ENCODE measurements at places on chromosomes 7 and 10.

GRCh38 chr10:128437786-128438345 is 311.6 kb upstream of the MKI67 start:
- no peak for DNase-seq

GRCh38 chr10:110774069-110775019 is 97.4 kb upstream of the PDCD4 start:
- no peak for DNase-seq

- DNase-seq, result no peak
Observed at GRCh38 chr10:13165177-13165576, 3.8 kb downstream of the MCM10 start.

GRCh38 chr7:71637578-71637977 is 505.6 kb downstream of the GALNT17 start:
- DNase-seq, result no peak

DNA sequence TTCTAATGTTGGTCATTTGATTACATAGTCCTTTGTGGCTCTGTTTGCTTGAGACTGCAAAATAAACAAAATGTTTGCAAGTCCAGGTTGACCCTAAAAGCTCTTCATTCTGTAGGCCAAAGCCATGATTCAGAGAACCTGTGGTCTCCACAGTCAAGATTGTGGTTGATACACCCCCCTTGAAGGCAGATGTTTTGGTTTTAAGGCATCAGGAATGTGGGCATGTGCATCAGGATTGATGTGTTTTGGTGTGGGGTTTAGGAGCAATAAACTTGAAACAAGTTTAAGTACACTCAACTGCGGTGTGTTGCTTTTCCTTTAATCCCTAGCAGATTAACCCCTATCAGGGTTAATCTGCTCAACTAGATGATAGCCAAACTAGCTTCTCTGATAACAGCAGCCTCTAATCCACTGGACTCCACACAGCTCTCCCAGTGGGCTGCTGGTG is 379.1 kb upstream of the GALNT17 start:
- DNase-seq, result no peak

GRCh38 chr10:31578951-31579350 is 259.9 kb downstream of the ZEB1 start:
- DNase-seq, result no peak

DNA sequence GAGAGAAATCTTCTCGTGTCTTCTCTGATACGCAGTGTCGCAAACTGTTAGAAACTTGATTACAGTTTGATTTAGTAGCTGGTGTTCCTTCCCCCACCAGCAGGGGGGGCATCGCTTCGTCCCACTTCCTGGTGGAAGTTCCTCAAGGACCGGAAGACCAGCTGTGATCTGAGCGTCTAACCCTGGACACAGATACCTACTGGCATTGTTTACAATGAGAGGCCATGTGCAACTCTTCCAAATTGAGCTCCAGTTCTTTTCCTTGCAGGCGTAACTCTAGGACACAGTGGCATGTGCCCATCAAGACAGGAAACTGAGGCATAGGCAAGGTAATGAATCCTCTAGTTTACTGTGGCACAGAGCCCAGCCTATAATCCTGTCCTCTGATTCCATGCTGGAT is 219.0 kb downstream of the CCDC3 start:
- no peak for DNase-seq

- DNase-seq, result no peak
Observed at GRCh38 chr10:83343676-83344075, 795.6 kb upstream of the GHITM start.

DNA sequence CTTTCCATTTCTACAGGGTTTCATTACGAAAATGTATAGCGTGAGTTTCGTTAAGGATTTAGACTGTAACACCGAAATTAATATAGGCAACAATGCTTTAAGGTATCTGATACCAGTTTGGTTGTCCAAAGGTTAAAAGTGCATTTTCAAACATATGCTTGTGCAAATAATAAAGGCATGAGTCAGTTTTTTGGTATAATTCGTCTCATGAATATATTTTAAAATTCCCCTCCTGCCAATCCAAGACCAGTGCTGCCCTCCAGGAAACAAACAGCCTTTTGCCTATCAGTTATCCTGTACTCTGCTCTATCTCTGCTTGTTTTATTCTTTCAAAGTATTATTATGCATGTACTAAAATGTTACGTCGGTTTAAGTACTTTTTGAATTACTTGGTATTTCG is 2.0 kb downstream of the LCOR start:
- DNase-seq, result no peak

- no peak for DNase-seq
Observed at GRCh38 chr10:102691285-102692066, 22.7 kb downstream of the ARL3 start.

DNA sequence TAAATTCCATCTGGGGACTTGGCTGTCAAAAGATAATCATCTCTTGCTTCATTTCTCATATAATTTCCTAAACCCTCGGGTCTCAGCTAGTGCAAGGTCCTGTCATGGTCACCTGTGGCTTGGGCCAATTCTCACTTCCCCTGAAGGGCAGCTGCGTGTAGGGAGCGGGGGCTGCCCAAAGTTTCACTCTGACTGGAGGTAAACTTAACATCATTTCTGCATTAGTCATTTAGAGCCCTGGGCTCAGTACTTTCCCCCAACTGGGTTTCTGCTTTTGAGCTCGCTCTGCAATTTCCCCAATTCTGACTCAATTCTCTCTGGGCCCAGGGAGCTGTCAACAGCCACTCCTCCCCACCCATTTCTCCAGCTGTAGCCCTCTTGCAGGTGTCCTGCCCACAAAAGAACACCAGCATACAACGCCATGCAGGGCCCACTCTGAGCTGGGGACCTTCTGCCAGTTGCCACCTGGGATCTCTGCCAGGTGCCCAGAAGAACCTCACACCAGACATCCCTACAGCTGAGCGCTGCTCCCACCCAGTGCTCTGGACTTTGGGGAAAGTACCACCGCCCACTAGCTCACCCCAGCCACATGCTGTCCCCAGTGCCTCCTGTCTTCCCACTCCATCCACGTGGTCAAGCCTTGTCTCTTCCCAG is 37.9 kb downstream of the VOPP1 start:
- no peak for DNase-seq

DNA sequence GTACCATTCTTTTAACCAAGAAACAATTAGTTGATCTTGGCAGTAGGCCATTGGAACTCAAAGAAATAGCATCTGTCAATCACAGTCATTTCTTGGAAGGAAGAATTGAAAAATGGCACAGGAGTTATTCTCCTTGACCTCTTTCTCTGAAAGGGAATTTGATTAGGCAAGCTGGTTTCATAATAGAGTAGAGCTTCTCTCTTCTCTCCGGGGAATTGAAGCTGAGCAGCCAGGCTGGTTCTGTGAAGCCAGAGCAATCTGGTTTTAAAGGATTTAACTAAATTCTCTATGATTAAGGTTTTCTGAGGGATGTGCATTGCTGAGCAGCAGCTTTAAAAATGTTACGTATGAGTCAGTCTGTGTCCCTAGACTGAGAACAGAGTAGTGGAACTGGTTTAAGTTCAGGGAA is 70.2 kb downstream of the AHCYL2 start:
- DNase-seq, result no peak

DNA sequence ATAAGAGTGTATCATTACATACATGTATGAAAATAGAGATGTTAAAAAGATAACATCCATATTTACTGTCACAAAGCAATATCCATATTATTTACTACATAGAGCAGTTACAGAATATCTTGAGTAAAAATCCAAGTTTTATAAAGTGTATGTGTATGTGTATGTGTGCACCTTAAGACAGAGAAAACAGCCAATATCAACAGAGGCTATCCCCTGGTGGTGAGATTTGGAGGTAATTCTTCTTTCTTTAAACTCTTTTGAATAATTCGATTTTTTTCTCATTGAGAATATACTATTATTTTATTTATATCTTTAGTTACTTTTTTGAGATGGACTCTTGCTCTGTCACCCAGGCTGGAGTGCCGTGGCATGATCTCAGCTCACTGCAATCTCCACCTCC is 18.4 kb downstream of the TRDMT1 start:
- DNase-seq, result no peak

GRCh38 chr7:80047856-80048459 is 86.7 kb upstream of the GNAI1 start:
- DNase-seq, result no peak

DNA sequence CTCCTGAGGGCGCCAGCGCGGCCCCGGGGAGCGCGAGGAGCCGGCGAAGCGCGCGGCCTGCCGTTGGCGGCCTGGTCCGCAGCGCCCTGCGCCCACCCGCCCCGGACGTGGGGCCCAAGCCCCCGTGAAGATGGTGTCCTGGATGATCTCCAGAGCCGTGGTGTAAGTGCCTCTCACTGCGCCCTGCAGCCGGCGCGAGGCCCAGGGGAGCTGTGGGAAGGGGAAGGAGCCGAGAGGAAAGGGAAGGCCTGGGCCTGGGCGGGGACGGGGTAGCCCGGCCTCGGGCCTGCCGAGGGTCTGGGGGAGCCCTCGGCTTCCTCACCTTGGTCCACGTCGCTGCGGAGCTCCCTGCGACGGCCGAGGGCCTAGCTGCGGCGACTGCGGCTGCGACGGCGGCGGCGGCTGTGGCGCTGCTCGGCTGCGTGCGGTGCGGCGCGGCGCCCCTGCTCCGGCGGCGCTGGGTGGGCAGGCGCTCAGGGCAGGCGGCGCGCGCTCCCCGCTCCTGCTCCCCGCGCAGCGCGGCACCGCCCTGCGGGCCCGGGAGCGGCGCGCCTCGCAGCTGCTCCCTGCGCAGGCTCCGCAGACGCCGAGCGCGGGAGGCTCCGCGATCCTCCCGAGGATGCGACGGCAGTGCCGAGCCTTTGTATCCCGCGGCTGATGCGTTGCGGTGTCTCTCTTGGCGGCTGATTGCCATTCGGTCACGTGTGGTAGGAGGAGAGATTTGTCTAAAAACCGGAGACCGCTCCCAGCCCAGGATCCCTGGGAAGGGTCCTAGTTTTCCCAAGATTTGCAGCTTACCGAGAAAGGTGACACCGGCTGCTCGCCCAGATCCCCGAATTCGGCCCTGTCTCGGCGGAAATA is 445 bp downstream of the REEP3 start:
- DNase-seq, result peak; percentile 76

GRCh38 chr7:122291189-122291588 is 13.4 kb downstream of the FEZF1 start:
- DNase-seq, result no peak

DNA sequence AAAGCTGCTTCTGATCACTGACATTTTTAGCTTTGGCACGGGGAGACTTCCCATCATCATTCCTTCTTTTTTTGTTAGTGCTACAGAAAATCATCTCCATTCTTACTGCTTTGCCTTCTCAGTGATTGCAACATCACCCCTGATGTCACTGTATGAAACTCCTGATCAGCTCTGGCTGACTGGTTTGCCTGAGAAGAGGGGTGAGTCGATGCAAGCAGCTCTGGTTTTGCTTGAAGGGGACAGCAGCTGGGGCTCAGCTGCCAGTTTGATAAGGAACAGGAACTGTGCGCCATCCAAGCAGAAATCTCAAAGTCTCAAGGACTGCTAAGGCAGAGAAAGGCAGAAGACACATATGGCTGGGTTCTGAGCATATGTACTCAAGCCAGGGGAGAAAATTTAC is 808.5 kb upstream of the CELF2 start:
- DNase-seq, result peak; percentile 82

GRCh38 chr10:44913350-44914081 is 2.4 kb downstream of the TMEM72 start:
- DNase-seq, result no peak

DNA sequence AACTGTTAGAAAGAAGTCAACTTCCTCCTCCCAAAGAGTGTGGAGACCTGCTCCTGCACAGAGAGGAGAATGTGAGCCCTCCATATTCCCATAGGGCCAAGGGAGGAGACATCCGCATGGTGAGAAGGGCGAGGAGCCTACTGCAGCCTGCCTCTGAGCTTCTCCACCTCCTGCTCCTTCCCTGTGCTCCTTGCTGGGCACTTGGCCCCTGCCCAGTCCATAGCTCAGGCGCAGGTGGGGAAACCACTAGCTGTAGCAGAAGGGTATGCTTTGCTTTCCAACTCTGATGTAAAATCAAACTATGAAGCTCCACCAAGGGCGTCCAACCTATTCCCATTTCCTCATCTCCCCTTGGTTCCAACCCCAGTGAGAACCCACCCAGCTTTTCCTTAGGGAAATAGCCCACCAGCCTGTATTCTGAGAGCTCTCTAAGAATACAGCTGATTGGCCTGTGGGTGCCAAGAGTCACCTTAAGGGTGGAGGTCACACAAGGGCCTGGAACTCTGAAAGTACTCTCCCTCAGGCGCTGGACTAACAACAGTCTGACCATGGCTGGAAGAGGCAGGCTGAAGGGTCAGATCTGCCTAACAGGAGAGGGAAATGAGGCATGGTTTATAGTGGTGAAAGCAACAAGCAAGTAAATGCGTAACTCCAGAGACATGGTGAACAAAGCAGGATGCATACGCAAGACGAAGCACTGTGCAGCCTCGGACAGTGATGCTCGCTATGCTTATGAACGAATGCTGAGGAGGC is 13.9 kb downstream of the ZNF488 start:
- DNase-seq, result no peak

- DNase-seq, result no peak
Observed at GRCh38 chr10:82925547-82925946, 1050.6 kb downstream of the NRG3 start.

GRCh38 chr10:44292390-44293002 is 92.4 kb downstream of the CXCL12 start:
- DNase-seq, result no peak

GRCh38 chr7:114711241-114711640 is 210.7 kb upstream of the MDFIC start:
- DNase-seq, result no peak

DNA sequence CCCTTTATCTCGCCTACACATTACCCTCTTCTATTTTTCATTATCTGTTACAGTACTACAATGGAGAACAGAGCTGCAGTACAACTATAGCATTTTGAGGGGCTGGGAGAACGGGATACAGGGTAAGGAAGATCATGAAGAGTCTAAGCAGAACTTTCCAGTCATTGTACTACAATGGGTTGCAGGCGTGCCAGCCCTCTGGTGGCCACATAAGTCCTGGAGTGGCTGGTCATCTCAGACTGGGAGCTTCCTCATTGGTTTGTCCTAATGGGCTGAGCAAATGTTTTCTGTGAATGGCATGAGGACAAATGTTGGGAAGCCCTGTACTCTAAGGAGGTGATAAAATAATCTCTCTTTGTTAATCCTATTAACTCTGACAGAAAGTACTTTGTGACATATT is 33.0 kb downstream of the TMEM106B start:
- DNase-seq, result no peak

DNA sequence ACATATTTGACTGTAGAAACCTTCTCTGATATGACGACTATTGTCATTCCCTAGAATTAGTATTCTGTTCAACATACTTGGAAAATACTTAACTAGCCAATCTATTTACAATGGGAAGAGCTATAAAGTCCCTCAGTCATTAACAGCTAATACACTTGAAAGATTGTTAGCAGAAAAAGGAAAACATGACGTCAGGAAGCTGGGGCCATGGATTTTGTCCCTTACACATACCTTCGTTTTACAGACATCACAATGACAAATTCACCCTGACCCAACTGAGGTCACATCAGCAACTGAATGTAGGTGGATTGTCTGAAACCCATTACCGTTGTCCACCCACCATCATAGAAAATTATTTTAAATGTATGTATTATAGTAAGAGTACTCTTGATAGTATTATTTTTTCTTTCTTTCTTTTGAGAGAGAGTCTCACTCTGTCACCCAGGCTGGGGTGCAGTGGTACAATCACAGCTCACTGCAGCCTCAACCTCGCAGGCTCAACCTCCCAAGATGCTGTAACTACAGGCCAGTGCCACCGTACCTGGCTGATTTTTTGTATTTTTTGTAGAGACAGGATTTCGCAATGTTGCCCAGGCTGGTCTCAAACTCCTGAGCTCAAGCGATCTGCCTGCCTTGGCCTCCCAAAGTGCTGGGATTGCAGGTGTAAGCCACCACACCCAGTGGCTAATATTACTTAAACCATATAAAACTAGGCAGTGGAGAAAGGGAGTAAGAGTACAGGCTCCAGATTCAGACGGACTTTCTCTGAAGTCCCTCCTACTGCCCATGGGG is 497.0 kb upstream of the C7orf33 start:
- no peak for DNase-seq

GRCh38 chr10:44908066-44908749 is 2.9 kb upstream of the TMEM72 start:
- DNase-seq, result no peak

Data from posterior cingulate gyrus (tissue), 11 donors.